ENCODE measurements at places on chromosomes 5 and 9.

DNA sequence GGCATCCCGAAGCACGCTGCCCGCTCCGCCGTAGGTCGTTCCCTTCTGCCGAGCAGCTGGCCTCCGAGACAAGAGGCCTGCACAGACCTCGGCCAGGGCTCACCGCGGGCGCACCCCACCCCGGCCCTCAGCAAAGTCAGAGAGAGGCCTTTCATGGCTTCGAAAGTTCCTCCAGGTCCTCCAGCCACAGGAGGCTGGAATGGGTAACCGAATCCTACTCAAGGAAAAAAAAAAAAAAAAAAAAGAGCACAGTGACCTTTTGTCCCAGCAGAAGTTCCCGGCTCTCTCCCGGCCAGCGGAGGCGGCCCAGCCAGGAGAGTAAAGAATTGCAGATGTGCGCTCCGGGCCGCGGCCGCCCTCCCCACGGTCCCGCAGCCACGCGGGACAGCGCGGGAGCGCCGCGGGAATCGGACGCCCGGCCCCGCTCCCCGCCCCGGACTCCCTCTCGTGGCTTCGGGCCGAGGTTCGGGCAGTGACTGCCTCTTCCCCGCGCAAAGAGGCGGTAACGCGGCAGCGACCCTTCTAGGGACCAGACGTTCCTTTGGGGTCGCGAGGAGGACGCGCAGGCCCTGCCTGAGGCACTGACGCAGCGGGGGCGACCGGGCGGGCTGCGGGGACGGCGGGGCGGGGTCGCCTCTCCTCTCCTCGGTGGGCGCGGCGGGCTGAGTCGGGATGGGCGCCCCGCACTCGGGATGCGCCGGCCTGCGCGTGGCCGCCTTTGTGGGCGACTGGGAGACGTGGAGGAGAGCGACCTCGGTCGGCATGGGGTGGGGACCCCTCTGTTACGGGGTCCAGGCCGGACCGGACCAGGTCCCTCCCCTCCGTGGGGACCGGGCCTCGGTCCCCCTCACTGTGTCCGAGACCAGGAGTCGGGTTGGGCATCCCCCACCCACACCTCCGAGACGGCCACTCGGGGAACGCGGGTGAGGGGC lies 754 bp downstream of the GFPT2 start:
- no peak for DNase-seq

- DNase-seq, result peak; percentile 66
Observed at GRCh38 chr9:114696814-114697544, 15.0 kb upstream of the TEX48 start.

- no peak for DNase-seq
Observed at GRCh38 chr5:36882250-36882649, 5.7 kb downstream of the NIPBL start.

DNA sequence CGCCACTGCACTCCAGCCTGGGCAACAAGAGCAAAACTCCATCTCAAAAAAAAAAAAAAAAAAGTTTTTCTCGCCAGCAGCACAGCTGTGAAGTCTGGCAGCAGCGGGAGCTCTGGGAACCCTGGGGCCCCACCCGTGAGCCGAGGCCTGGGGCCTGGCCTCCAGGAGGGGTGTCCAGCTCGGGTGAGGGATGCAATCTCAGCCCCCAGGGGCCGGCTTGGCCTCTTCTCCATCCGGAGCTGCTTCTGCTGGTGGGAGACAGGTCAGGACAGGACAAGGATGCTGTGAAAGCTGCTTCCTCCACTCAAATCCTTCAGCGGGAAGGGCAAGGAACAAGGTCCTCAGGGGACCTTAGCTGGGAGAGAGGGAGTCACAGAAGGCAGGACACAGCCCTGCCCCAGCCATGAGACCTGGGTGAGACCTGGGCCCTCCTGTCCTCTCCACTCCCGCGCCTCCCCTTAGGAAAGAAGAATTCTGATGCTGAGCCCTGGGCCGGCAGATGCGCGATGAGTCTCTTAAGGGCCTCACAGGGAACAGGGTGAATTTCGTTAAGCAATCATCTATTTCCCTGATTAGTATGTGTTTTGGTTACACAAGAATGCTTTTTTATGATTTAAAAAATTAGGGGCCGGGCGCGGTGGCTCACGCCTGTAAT lies 30.6 kb downstream of the PLPP7 start:
- no peak for DNase-seq

- DNase-seq, result peak; percentile 13
Observed at GRCh38 chr5:1799110-1799601, 481 bp downstream of the MRPL36 start.

DNA sequence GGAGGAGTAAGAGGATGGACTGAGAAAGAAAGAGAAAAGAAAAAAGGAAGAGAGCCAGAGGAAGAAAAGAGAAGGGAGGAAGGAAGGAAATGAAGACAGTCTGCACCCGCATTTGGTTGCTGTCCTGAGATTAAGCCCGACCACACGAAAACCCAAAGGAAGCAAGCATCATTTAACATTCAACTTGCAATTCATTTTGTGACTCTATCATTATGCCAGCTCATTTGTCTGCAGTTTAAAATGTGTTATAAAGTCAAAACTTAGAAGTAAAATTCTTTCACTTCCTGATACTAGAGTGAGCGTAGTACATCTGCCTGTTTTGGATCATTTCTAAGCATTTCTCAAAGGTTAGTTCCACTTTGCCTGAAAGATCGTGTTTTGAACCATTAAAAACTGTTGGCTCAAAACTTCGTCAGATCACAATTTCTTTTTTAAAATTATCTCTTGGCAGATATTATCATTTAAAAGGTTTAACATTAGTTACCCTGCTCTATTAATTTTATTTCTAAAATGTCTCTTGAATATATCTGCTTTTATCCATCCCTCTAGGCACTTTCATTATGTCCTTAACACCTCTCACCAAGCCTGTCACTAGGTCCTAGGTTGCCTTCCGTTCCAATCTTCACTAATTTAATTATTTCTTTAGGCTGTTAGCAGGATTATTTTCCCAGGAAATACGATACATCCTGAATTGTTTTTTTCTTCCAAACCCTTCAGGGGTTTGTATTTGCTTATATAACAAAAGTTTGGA lies 240.9 kb downstream of the TLE4 start:
- DNase-seq, result no peak

GRCh38 chr5:37495668-37496347 lies 116.7 kb downstream of the WDR70 start:
- no peak for DNase-seq

GRCh38 chr9:137781906-137782585 lies 95.5 kb upstream of the CACNA1B start:
- no peak for DNase-seq

- DNase-seq, result no peak
Observed at GRCh38 chr5:92567831-92568450, 1013.1 kb downstream of the NR2F1-AS1 start.

GRCh38 chr5:15082096-15082495 lies 210.5 kb upstream of the ANKH start:
- DNase-seq, result no peak

DNA sequence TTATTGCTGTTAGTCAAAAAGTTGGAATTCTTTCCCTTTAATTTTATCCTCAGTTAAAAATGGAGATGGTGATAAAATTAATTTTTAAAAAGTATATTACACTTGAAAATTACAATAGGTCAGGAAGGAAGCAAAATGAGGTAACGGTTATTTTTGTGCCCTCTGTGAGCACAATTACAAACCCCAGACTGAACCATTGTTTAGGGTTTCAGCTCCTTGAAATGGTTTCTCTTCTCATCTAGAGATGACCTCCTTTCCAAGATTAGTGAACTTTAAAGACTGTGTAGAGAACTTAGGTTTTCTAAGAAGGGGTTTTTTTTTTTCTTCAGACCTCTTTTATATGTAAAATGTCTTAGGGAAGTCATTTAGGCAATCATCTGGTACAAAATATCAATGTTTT lies 126.2 kb upstream of the CHD1 start:
- no peak for DNase-seq

DNA sequence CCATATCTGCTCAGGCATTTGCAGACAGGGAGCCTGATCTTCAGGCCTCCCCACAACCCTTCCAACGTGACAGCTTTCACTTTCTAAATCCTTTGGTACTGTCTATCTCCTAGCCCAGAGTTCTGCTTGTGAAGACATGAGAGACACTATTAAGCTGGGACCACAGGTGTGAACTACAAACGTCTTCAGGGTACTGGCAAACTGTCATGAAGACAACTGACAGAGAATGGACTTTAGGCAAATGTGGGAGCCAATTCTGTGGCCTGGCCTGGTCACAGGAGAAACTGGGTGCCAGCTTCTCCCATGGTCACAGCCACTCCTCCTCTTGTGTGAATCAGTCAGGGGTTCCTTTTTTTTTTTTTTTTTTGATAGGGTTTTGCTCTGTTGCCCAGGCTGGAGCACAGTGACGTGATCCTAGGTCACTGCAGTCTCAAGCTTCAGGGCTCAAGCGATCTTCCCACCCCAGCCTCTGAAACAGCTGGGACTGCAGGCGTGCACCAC lies 10.4 kb downstream of the TRIM14 start:
- no peak for DNase-seq

GRCh38 chr5:74041913-74042312 lies 415.9 kb downstream of the ARHGEF28 start:
- no peak for DNase-seq

DNA sequence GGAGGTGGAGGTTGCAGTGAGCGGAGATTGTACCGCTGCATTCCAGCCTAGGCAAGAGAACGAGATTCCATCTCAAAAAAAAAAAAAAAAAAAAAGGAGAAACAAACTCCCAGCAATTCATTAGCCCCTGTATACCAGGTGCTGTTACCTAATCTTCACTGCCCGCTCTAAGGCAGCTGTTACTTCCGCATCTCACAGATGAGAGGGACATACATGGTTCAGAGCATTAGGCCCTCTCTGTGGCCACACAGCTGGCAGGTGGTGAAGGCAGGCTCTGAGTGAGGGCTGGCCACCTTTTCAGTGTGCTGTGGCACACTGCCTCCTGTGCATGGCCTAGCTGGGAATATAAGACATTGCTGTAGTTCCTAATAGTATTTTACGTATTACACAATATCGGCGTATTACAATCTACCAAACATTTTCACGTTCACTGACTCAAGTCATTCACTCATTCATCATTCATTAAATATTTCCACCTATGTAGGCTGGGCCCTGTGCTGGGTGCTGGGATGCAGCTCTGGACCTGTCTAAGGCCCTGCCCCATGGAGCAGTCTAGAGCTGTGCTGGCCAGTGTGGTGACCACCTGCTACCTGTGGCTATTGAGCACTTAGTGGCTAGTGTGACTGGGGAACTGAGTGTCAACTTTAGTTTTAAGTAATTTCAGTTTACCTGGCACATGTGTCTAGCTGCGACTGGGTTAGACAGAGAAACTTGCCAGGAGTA lies 35.8 kb downstream of the RGS3 start:
- DNase-seq, result no peak

- DNase-seq, result no peak
Observed at GRCh38 chr5:156475182-156476157, 148.5 kb downstream of the SGCD start.

- DNase-seq, result no peak
Observed at GRCh38 chr9:137924761-137925369, 47.3 kb downstream of the CACNA1B start.

GRCh38 chr5:103092676-103093075 lies 27.3 kb downstream of the GIN1 start:
- DNase-seq, result no peak
